Germinal center (tissue), 1 donor: ENCODE measurements at places on chromosomes 3 and 15.

DNA sequence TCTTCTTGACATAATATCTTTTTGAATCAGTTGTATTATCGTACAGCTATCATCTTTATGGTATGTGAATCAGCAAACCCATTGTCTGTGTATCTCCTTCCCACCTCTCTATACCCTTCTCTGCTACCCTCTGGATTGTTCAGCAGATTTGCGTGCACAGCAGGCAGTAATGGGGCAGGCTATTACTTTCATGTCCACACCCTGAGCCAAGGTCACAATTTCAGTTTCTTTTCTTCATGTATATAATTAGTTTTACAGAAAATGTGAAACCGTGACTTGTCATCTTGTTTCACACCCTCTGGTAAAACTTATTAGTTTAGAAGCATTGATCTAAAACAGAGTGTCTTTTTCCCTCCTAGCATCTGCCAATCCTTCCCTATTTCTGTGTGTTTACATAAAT is 770.4 kb upstream of the SEMA6D start:
- DNase-seq = no peak

GRCh38 chr3:179528772-179529171 is 34.0 kb upstream of the ACTL6A start:
- DNase-seq = no peak

DNA sequence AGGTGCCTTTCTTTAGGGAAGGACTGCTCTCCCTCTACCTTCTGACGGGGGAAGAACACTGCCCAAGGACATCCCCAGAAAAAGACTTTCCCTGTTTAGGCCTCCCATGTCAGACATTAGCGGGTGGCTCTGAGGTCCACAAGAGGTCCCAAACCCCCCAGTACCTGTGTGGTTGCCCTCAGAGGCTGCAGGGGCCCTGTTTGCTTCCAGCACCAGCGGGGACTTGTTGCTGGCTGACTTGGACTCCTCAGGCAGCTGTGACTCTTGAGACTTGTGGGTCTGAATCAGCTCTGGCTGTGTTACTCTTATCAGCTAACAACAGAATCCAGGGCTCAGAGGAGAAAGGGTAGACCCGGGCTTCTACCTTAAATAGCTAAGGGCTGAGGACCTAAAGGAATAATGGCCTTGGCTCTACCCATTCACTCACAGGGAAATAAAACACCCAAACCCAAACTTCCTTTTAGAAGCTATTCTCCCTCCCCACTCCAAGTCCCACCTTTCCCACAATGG is 39.2 kb downstream of the SEMA3G start:
- DNase-seq = no peak

DNA sequence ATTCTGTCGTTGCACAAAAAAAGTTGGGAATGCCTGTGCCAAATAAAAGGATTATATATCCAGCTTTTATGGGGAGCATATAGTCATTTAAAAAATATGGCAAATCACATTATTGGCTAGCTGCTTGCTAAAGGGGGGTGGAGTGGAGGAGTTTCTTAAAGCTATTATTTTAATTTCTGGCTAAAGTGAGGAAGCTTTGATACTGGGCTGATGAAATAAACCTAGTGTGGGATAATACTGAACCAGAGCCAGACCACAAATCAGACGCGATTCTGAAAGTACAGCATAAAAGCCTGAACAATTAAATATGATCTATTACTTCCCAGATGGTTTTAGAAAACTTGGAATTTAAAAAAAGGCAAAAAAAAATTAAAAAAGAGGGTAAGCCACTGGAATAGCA is 14.4 kb downstream of the POLR2M start:
- no peak for DNase-seq

DNA sequence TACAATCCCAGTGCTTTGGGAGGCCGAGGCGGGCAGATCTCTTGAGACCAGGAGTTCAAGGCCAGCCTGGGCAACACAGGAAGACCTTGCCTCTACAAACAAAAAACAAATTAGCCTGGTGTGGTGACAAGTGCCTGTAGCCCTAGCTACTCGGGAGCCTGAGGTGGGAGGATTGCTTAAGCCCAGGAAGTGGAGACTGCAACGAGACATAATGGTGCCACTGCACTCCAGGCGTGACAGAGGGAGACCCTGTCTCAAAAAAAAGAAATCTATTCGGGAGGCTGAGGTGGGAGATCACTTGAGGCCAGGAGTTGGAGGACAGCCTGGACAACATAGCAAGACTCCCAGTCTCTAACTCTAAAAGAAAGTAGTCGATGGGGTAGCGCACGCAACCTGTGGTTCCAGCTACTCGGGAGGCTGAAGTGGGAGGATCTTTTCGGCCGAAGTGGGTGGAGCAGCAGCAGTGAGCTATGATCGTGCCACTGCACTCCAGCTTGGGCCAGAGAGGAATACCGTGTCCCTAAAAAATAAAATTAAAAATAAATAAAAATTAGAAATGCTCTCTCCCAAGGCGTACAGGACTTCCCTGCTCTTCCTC is 775 bp downstream of the C3orf33 start:
- DNase-seq = no peak

- DNase-seq = no peak
These were observed 287.3 kb downstream of the WDR72 start for GRCh38 chr15:53472210-53472609.

- DNase-seq = no peak
These were observed 515.2 kb downstream of the RSL24D1 start for GRCh38 chr15:54681584-54681983.

DNA sequence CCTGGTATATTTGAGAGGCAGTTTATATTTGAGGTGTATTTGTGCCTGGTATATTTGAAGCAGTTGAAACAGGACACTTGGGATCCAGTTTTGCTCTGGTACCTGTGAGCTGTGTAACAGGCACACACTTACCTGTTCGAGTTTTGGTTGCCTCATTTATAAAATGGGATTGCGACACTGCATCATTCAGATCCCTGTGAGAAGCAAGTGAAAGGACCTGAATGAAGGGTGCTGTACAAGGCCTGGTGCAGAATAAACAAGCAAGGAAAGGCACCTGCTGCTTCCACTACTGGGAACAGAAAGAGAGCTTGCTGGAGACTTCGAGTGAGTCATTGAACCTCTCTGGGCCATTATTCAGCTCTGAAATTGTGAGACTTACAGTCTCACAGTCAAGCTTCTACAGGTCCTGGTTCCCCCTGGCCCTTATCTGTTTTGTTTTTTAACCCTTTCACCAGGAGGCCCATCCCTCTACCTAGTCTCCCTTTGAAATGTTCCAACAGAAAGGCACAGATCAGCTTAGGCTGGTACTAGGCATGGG is 11.5 kb downstream of the FETUB start:
- DNase-seq = no peak

- no peak for DNase-seq
These were observed 13.4 kb downstream of the LRIG1 start for GRCh38 chr3:66487465-66487864.

GRCh38 chr15:69958496-69959084 is 139.1 kb downstream of the TLE3 start:
- DNase-seq = no peak

GRCh38 chr3:157624801-157625200 is 121.6 kb upstream of the VEPH1 start:
- no peak for DNase-seq

DNA sequence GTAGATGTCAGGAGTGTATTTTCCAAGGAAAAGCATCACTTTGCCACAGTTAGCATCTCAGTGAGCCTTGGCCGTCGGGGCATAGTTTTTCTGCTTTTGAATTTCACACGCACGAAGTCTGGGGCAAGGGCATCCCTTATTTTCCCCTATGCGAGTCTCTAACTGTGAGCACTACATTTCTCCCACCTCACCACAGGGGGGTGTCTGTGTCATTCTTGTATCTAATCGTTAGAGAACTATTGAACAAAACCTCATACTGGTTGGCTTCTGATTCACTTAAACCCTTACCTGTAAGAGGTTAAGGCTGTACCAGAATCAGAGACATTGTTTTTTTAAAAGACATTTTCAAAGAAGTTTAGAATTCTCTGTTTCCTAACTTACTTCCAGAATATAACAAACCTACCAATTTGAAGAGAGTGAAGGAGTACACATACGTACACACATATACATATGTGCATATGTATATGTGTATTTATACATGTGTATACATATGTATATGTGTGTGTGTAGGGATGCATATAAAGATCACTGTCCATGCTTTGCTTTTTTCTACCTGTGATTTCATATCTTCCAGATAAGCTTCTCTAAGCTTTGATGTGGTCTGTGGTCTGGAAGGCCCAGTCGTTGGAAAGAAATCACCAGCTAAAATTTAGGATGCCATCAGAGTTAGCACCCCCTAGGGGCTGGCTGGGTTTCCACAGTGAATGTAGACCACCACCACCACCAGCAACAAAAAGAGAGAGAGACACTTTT is 49.4 kb downstream of the MYZAP start:
- DNase-seq = peak; percentile 8

DNA sequence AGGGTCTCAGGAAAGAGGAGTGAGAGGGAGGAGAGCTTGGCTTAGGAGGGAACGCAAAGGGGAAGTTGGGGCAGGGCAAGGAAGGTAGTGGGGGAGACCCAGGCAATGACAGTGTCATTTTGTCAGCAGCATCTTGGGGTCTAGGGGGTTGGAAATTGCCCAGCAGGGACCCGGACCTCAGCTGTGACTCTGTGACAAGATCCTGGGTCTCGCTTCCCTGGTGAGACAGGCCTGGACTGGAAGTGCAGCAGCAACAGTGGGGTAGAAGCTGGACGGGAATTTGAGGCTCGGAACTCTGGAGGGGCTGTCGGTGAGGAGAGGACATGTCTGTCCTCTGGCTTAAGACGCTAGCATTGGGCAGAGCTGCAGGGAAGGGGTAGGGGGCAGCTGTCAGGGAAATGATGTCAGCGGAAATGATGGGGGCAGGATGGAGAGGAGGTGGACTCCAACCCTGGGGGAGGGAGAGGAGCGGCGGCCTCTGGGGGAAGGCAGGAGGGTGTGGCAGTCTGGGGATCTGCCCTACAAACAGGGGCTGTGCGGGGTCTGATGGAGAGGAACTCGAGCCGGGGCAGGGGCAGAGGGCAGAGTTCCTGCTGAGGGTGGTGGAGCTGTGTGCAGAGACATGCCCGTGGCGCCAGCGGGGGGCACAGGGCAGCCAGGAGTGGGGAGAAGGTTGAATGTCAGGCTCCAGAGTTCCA is 12.3 kb downstream of the ANPEP start:
- DNase-seq = no peak

DNA sequence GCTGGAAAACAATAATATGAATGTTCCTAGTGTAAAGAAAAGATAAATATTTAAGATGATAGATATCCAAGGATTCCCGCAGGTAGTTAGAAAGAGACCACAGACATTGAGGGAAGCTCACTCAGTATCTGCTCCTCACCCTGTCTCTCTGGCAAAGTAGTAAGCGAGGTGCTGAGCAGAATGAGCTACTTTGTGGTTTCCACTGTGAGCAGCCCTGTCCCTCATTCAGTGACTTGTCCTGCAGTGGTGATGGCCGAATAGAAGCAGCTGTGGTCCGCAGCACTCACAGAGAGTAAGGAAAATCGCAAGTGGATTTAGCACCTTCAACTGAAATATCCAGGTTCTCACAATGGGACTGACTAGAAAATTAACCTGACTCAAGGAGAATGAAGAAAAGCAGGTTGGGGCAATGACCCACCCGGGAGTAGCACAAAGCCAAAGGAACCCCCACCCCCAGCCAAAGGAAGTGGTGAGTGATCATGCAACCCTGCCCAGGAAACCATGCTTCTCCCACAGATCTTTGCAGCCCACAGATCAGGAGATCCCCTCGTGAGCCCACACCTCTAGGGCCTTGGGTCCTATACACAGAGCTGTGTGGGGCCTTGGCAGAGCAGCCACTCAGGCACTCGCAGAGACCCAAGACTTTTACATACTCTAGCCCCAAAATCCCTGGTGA is 21.8 kb upstream of the SLC25A38 start:
- DNase-seq = no peak

DNA sequence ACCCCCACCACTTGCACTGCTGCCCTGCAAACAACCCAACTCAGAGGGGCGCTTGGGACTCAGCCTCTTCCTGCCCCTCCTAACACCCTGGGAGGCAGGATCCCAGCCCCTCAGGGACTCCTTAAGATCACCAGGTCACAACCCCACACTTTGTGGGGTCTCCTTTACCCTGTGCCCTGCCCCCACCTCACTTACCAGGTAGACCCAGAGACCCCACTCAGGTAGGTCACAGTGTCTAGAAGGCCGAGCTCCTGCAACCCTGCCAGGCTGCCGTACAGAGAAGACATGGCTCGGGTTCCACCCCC is 9.1 kb downstream of the PLA2G4F start:
- DNase-seq = no peak

- DNase-seq = no peak
These were observed 9.5 kb upstream of the ROPN1B start for GRCh38 chr3:125959317-125960065.

- no peak for DNase-seq
These were observed 15.7 kb downstream of the SUSD5 start for GRCh38 chr3:33202711-33203457.

DNA sequence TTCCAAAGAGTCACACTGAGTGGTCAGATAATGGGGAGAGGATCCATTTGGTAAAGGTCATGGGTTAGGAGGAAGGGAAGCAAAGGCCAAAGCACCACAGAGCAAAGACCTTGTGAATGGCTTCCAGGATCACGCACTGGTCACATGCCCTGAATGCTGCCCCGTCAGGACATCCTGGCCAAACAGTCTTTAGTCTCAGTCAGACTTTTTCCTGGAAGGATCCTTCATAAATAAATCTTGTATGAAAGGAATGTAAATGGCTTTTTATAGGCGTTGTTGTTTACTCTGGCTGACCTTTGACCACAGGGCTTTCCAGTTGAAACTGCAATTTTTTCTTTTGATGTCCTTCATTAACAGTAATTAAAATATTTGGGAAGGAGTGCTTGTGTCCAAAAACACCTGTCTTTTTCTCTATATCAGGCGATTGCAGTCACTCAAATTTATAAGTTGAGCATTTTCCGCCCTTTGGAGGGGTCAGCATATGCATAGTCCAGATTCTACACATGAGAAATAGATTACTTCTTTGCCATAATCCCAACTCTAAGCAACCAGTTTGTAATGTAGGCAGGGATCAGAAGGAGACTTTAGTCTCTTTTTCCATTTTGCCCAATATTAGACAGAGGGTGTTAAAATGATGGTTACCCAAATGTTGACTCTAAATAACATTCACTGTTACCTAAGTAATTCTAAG is 48.4 kb downstream of the CHAC1 start:
- no peak for DNase-seq

- DNase-seq = no peak
These were observed 249.0 kb downstream of the CD47 start for GRCh38 chr3:107841831-107842230.

DNA sequence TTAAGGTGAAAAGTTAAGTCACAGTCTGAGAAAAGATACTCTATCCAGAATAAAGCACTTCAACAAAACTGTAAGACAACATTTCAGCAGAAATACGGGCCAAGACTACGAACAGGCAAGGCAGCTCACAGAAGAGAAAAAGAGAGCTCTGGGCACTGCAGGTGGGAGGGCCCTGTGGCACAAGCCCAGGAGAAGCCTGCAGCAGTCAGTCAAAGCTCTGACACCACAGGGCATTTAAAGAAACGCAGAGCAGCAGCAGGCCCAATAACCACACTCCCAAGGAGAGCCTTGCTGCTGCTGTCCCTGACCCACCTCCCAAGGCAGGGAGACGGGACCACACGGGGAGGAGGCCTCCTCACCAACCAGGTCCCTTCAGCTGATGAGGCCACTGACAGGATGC is 19.2 kb downstream of the CHSY1 start:
- no peak for DNase-seq
